Heart right ventricle (tissue), 16 donors: ENCODE measurements at places on chromosomes 4 and X. TPM values are rescaled to one million over a fixed set of nuclear protein-coding genes. Genes with fewer than 3 reads are reported as not detected.
A peak's percentile ranks its signal among the peaks of the same experiment; 100 is the strongest.

- no peaks in the 10 kb centered on the region for H3K36me3 ChIP-seq
- no peaks in the 10 kb centered on the region for H3K27me3 ChIP-seq
- DNase-seq: no peak
- no peak overlapping the region for H3K4me3 ChIP-seq
- no peak overlapping the region for H3K27ac ChIP-seq
Observed at GRCh38 chr4:124478470-124478869, 234.1 kb downstream of the ANKRD50 start.

DNA sequence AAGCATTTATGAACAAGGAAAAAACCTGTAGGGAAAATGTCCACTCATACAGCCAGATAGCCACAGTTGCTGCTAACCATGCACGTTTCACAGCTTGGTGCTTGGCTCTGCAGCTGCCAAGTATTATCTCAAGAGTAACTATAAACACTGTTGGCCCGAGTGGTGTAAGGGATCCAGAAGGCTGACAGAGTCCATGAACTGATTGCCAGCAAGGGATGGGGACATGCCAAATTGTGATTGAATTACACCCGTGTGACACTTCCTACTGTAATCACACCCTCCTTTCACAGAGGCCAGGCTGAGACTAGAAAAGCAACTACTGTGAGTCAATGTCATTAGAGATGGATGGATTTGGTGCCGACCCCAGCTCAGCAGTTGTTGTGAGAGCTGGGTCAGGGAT is 223.9 kb upstream of the ANKRD50 start:
- no peaks in the 10 kb centered on the region for H3K4me1 ChIP-seq
- no peaks in the 10 kb centered on the region for H3K36me3 ChIP-seq
- no peak overlapping the region for H3K4me3 ChIP-seq
- H3K27ac ChIP-seq: no peak overlapping the region
- peak; percentile 83 for DNase-seq
- no peaks in the 10 kb centered on the region for H3K27me3 ChIP-seq

GRCh38 chr4:113328514-113328913 is 279.1 kb downstream of the ANK2 start:
- DNase-seq: no peak
- H3K27me3 ChIP-seq: no peaks in the 10 kb centered on the region
- H3K4me1 ChIP-seq: no peaks in the 10 kb centered on the region
- H3K27ac ChIP-seq: no peak overlapping the region
- H3K4me3 ChIP-seq: no peak overlapping the region

DNA sequence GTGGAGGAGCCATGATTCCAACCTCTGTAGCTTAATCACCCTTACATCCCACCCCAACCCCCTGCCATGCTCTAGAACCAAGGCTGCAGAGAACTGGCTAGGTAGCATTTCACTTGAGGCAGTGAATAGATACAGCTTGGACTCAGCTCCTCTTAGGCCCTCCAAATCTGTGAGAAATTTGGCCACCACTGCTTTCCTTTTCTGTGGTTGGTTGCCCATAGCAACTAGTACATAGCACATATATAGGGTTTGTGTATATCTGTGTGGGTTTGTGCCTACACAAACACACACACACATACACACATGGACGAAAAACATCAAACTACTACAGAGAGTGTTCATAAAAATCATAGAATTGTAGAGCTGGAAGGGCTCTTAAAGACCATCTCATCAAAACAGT is 52.0 kb upstream of the CCDC160 start:
- no peaks in the 10 kb centered on the region for H3K27me3 ChIP-seq
- no peaks in the 10 kb centered on the region for H3K4me1 ChIP-seq
- no peaks in the 10 kb centered on the region for H3K36me3 ChIP-seq
- H3K4me3 ChIP-seq: no peak overlapping the region
- no peak overlapping the region for H3K27ac ChIP-seq

- H3K4me3 ChIP-seq: peak overlapping the region; percentile 86
- peaks cover 35% of the 10 kb centered on the region for H3K4me1 ChIP-seq
- no peaks in the 10 kb centered on the region for H3K27me3 ChIP-seq
- H3K36me3 ChIP-seq: peaks cover 8% of the 10 kb centered on the region
- H3K27ac ChIP-seq: peak overlapping the region; percentile 85
- DNase-seq: no peak
Observed at GRCh38 chr4:99893839-99894160, 427 bp downstream of the LAMTOR3 start.

- no peaks in the 10 kb centered on the region for H3K36me3 ChIP-seq
- H3K4me1 ChIP-seq: peaks cover 11% of the 10 kb centered on the region
- H3K4me3 ChIP-seq: no peak overlapping the region
- H3K27ac ChIP-seq: no peak overlapping the region
Observed at GRCh38 chr4:78799551-78800495, 23.7 kb downstream of the BMP2K start.

DNA sequence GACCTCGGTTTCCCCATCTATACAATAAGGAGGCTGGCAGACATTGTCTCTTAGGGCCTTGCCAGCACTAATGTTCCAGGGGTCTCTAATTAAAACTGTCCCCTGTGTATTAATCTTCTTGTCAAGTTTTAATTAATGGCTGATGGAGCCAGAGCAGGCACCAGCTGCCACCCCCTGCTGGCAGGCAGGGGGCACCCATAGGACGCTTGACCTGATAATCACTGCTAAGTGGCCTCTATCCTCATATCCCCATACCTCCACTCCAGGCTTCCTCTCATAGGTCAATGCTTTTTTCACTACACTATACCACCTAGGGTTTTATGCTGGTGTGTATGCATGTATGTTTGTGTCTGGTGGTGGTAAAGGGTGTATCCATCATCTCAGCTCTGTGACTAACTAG is 89.4 kb downstream of the EFNB1 start:
- H3K4me3 ChIP-seq: no peak overlapping the region
- no peak overlapping the region for H3K27ac ChIP-seq
- no peaks in the 10 kb centered on the region for H3K4me1 ChIP-seq
- H3K27me3 ChIP-seq: no peaks in the 10 kb centered on the region

GRCh38 chrX:8738588-8739189 is 6.8 kb upstream of the ANOS1 start:
- no peak overlapping the region for H3K4me3 ChIP-seq
- H3K27ac ChIP-seq: no peak overlapping the region
- H3K36me3 ChIP-seq: no peaks in the 10 kb centered on the region
- H3K4me1 ChIP-seq: no peaks in the 10 kb centered on the region
- H3K27me3 ChIP-seq: peaks cover 3% of the 10 kb centered on the region

GRCh38 chr4:122992057-122992456 is 69.7 kb upstream of the NUDT6 start:
- no peaks in the 10 kb centered on the region for H3K27me3 ChIP-seq
- no peak overlapping the region for H3K27ac ChIP-seq
- DNase-seq: no peak
- peaks cover 10% of the 10 kb centered on the region for H3K4me1 ChIP-seq
- no peak overlapping the region for H3K4me3 ChIP-seq
- H3K36me3 ChIP-seq: no peaks in the 10 kb centered on the region

- no peak overlapping the region for H3K4me3 ChIP-seq
- no peak overlapping the region for H3K27ac ChIP-seq
- no peaks in the 10 kb centered on the region for H3K36me3 ChIP-seq
- no peaks in the 10 kb centered on the region for H3K27me3 ChIP-seq
- H3K4me1 ChIP-seq: peaks cover 4% of the 10 kb centered on the region
Observed at GRCh38 chr4:169362607-169363006, 91.9 kb upstream of the SH3RF1 start.

Gene AFM
- total RNA-seq: not detected

Gene RHOXF1
- 0.45 TPM for total RNA-seq

Gene UGT2B10
- not detected for total RNA-seq
